ENCODE measurements at places on chromosomes 6 and 20.

- DNase-seq: no peak
Observed at GRCh38 chr6:138509371-138509770, 10.1 kb upstream of the NHSL1 start.

DNA sequence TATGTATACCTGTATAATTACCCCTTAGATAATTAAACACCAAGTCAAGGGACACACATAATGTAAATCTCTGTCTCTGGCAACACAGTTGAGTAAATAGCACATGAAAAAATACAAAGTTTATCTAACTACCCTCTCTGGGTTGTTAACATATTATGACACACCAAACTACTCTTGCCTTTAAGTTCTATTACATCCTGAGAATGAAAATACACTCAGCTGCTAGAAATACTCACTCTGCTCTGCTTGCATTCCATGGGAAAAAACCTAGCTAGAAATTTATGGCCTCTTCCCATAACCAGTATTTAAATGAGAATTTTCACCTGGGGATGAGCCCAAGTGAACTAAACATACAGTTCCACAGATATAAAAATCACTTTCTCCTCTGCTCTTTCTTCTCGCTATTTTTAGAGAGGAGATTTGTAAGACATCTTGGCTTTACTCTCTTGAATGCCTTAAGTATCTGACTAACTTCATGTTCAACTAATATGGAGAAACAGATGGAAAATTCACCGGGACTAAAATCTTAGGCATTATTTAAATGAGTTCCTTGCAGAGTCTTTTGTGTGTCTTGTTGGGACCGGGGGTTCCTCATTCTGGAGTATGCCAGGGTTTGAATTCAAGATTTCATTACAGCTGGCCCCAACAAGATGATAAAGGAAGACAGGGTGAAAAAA is 140.9 kb downstream of the GJA10 start:
- no peak for DNase-seq

GRCh38 chr6:137866200-137866913 is 702 bp upstream of the TNFAIP3 start:
- DNase-seq: no peak

- no peak for DNase-seq
Observed at GRCh38 chr20:32472581-32473207, 112.4 kb downstream of the NOL4L start.

GRCh38 chr20:45051204-45052060 is 49.5 kb downstream of the KCNS1 start:
- DNase-seq: no peak

DNA sequence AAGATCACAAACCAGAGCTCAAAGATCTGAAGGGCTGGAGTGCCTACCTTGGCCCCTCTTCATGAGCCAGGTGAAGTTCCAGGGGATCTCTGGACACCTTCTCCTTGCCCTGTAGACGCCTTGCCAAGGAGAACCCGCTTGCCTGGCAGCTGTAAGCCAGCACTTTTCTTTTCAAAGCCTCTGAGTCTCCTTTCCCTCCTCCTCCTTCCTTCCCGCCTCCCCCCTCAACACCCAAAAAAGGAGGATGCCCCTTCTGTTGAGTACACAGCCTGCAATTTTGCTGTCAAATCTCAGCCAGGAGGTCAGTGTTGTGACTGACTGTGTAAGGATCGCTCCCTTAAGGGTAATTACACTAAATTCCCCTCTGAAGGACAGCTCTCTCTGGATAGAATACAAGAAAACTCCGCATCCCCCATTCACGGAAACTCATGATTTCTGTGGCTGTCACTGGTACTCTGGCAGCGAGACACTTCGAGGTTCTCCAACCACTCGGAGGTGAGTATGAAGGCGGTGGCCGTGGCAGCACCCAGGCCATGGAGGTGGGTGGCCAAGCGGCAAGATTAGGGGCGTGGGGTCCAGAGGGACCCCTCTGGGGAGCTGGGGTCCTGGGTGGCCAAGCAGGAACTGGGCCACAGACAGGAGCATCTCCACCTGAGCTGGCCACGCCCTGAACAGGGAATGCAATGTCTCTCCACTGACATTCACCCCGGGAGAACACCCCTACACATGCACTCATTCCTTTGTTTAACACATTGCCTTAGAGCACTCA is 23.2 kb upstream of the FOXP4 start:
- no peak for DNase-seq

- no peak for DNase-seq
Observed at GRCh38 chr6:146781836-146782235, 183.1 kb downstream of the ADGB start.

DNA sequence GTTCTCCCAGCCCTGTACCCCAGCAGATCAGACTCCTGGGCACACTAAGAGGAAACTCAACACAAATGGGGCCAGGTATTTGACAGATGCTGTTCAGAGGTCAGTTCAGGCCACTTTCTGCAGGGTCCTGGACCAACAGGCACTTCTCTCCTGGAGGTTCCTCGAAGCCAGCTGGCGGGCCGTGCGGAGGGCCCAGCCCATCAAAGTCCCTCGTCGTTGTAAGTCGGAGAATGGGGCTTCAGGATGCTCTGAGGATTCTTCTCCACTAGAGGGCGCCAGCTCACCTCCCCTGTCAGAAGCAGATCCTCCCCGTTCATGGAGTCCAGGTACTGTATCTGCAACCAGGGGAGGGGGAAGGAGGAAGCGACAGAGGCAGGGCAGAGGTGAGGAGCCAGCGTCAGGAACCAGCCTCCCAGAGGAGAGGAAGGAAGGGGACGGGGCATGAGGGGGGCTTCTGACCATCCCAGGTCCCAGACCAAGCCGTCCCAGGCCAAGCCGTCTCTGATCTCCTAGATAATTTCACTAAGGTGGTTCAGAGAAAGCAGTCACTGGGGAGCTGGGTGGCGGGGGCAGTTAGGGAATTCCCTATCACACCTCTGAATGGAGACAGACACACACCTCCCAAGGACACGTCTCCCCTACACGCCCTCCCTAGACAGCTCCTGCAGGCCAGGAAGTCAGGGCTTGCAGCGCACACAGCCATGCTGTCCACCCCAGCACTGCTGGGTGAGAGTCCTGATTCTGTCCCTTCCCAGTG is 11.7 kb upstream of the FAM83C start:
- DNase-seq: peak; percentile 52

DNA sequence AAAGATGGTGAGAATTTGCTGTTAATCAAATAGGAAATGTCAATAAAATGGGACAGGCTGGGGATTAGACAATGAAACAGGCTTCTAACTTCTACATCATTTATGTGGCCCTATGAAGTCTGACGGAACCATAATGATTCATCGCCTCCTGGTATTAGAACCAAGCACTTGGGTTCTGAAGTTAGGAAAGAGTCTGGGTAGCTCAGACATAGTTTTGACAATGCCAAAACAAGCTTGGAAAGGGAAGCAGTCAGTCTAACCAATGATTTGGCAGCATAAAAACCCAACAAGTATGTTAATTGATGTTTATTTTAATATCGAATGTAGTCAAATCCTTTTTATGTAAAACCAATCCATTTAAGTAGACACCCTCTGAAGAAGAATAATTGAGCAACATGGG is 160.8 kb upstream of the RSPO3 start:
- DNase-seq: no peak

DNA sequence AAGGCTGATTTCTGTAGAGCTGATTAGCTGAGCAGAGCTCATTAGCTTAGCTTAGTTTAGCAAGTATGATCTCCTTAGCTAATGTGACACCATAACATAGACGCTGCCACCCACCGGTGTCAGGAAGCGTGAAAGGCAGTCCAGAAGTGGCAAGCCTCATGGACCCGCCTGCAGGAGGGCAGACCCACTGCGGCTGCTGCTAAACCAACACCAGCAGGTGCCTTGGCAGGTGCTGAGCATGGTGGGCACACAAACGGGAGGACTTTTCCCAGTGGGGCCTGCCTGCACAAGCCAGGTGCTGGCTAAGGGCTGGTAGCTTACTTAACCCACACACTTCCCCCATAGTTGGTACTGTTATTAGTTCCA is 22.7 kb downstream of the ZDHHC14 start:
- DNase-seq: no peak

- DNase-seq: no peak
Observed at GRCh38 chr6:38508894-38509293, 130.8 kb downstream of the BTBD9 start.

DNA sequence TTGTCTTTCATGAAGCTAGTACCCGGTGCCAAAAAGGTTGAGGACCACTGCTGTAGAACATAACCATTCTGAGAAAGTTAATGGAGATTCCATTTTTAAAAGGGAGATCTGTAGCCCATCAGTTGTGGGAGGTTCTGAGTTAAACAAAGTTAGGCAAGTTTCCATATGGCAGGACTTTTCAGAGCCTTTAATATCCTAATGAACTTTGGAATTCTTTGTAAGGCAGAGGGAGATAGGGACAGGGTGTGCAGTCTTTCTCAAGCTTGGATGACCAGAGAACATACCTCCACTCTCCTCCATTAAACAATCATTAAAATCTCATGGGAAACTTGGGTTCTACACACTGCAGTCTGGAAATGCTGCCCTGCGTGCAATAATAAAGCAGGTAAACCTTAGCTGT is 14.8 kb downstream of the ADGRF4 start:
- DNase-seq: no peak

DNA sequence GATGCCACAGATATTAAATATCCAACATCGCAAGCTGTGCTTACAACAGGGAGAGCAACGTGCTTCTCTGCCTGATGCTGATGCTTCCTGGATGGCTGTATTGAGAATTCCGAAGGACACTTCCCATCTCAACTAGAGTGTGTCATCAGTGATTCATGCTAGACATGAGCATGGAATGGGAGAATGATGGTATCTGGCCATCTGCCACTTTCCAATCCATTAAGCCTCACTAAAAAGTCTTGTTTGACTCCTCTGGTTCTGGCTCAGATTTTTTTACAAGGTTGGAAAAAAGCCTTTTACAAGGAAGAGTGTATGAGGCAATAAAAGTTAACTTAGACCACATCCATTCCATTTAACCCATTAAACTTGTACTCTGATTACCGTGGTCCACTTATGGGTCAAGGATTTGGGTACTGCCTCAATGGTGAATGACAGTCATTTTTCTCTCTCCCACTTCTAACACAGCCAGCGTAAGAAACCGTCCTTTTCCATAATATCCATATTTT is 265.3 kb downstream of the UST start:
- DNase-seq: peak; percentile 98

- no peak for DNase-seq
Observed at GRCh38 chr6:19571176-19571575, 266.0 kb upstream of the ID4 start.

GRCh38 chr6:42075159-42075838 is 25.0 kb downstream of the TAF8 start:
- no peak for DNase-seq

DNA sequence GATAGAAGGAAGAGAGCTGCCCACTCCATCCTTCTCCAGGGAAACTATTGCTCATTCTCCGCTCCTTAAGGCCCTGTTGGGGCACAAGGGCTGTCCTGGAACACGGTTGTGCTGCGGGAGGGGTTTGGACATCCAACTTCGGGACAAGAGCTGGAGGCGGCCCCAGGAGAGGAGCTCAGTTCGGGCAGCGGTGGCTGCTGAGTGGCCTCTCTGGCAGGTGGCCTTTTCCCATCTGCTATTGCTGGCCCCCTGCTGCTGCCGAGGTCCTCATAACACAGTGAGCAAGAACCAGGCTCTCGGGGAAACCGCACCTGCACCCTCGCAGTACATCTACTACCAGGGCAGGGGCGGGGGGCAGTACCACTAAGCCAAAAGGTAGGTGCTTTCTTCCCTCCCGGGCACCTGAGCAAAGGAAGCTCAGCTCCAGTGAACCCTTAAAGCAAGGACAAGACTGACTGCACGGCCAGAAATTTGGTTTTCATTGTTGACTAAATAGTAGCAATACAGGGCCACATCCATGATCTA is 63.7 kb downstream of the PSMG4 start:
- DNase-seq: no peak

GRCh38 chr6:159842035-159842434 is 42.0 kb downstream of the PNLDC1 start:
- no peak for DNase-seq

DNA sequence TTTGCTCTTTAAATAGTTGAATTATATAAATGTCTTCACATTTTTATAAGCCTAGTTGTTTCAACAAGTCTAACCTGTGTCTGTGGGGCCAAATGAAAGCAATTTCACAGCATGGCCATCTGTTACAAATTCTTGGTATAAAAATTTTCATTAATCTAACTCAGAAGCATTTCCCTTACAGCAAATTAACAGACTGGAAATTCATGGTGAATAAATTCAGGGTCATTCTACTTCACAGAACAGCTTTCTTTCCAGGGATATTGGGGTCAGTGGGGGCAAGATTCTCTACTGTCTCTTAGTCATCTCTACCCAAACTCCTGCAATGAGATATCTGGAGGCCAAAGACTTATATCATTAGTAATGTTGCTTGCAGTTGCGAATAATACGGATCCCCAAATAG is 352.1 kb downstream of the MMUT start:
- DNase-seq: no peak

- DNase-seq: no peak
Observed at GRCh38 chr20:56995635-56996075, 270.8 kb downstream of the BMP7 start.

- no peak for DNase-seq
Observed at GRCh38 chr6:153804755-153805330, 234.2 kb upstream of the OPRM1 start.

DNA sequence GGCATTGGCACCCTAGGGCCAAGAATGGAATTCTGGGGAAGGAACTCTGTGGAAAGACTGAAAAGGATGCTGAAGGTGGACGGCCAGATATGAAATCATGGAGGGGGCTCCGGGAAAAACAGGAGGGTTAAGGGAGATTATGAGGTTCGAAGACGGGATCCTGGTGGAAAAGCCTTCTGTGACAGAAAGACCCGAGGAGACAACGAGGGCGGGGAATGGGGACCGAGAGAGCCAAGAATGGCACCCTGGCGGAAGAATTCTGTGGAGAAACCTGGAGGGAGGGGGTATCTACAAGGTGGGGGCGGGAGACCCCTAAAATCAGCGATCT is 426 bp downstream of the TRMT6 start:
- DNase-seq: no peak

GRCh38 chr6:144785056-144785455 is 499.9 kb downstream of the UTRN start:
- DNase-seq: no peak

DNA sequence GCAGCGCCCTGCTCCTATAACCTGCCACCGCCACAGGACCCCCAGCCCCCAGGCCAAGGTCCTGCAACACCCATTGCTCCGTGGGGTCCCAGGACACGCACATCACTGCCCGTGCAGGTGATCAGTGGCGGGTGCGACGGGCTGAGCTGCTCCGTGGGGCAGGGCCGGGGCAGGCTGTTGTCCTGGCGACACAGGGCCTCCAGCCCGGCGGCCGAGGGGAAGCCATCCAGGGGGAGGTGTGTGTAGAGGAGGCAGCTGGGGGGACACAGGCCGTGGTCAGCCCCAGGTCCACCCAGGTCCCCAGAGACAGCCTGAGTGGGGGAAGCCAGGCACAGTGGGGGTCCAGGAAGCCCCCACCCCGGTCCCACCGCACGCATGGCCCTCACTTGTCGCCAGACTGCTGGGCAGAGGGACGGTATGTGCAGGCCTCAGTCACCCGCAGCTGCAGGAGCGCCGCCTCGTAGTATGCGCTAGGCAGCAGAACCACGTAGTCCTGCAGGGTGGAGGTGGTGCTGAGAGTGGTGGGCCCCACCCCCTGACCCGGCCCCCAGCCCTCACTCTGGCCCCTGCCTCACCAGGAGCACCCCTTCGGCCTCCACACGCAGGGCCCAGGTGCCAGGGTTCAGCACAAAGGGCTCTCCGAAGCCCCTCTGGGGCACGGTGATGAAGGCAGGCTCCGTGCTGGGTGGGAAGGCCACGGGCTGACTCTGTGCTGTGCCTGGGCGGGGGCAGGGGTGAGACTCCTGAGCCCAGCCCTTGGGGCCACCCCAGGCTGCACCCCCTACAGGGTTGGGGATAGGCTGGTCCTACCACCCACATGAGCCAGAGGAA is 30.4 kb downstream of the ADRM1 start:
- no peak for DNase-seq

Data from GM04503 (cell line).